ENCODE measurements at places on chromosomes 2 and 18.

DNA sequence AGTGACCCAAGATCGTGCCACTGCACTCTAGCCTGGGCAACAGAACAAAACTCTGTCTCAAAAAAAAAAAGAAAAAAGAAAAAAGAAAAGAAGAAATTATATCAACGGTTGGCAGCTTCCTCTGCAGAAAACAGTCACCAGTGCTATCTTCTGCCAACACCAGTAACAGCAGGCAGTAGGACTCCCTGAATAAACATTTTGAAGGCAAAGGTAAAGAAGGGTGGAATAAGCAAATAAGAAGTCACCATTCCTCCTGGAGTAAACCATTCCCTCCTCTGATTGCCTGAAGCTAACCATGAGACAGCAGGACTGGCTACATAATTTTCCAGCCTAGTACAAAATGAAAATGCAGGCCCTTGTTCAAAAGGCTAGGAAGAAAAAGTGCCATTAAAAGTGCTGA is 9.0 kb upstream of the RNF103 start:
- DNase-seq = no peak

DNA sequence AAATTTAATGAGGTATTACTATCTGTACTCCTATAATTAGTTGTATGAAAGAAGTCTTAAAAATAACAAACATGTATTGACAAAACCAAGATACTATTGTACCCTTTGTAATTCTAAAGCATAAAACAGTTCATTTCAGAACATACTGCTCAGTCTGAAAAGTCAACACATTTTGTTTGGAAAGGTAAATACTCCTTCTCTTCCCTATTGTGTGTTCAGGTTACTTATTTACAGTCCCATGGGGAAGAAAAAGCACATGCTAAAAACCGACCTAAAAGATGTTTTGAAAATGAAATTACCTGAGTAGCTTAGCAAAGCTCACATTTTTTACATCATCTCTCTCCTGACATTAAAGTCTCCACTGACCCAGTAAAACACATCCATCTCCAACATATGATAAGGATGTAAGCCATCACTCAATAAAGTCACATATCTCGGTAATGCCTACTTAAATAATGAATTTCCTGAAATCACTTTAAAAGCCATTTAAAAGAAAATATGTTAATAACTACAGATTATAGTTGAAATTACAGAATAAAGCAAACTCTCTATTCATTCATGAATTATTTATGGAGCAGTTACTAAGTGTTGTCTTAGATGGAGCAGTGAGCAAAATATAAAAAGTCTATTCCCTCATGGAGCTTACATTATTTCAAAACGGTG is 75.6 kb upstream of the FZD5 start:
- no peak for DNase-seq

GRCh38 chr2:172740856-172741255 is 5.2 kb downstream of the RAPGEF4 start:
- no peak for DNase-seq

GRCh38 chr2:235262750-235263149 is 231.1 kb upstream of the AGAP1 start:
- no peak for DNase-seq

DNA sequence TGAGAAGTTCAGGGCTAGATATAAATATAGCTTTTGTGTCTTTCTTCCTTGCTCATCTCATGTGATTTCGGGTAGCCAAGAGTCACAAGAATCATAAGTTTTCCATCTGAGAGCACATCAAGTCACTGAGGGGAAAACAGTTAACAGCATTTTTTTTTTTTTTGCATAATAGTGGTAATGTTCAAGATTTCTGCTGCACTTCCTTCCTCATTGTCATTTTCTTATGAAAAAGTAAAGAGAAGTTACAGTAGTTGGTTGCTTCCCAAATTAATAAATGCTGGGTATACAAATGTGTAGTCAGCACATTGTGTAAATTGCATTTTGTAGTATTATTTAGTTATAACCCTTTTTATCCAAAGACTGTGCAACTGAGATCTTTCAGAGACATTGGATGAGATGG is 93.6 kb downstream of the ZEB2 start:
- no peak for DNase-seq

Measured in effector memory CD8-positive, alpha-beta T cell (primary cell).